ENCODE measurements at places on chromosomes 5 and 9.
A peak's percentile ranks its signal among the peaks of the same experiment; 100 is the strongest.

GRCh38 chr9:111148052-111149017 is 110.1 kb upstream of the LPAR1 start:
- DNase-seq: no peak

DNA sequence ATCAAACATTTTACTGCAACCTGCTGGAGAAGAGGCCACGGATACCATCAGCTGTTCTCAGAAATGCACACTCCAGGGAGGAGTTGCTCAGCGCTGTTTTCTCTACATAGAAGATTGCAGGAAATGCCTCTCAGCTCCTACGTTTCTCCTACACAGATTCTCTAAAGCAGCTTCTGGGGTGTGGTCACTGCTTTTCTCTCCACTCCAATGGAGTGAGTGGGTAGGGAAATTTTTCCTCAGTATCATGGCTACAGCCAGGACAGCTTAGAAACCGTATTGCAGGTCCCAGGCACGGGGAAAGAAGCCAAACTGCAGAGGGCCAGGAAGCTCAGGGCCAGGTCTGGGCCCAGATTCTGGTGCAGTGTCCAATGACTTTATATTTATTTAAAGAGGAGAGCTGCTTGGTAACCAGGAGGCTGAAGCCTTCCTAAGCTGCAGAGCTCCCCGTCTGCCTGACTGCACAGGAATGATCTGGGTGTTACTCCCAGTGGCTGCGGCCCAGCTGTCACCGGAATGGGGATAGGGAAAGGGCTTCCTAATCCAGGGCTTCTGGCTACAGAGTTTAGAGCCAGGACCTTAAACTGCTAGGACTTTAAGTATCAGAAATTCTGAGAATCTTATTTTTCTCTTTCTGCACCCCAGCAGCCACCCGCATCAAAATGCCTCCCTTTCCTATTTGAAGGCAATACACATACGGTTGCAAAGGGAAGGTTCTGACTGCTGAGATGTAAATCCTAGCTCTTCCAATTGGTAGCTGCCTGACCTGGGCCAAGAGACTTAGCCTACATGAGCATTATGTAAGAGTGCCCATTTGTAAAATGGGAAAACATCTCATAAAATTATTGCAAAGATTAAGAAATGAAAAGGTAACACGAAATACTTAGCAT is 1.4 kb upstream of the SPTAN1 start:
- DNase-seq: no peak

DNA sequence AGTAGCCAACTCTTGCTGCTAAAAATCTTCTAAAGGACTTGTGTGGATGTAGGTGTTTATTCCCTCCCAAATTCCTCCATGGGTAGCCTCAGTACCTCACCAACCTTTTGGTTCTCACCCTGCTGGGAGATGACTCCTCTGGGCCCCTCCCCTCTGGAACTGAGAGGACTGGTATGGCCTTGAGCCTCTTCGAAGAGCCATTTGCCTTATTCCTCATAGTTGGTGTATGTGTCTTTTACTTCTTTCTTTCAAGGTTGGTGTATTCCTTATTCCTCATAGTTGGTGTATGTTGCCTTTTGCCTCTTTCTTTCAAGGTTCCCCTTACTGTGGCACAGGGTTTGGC is 48.3 kb downstream of the GNAQ start:
- DNase-seq: no peak

- no peak for DNase-seq
Observed at GRCh38 chr5:157471709-157472108, 11.7 kb downstream of the NIPAL4 start.

DNA sequence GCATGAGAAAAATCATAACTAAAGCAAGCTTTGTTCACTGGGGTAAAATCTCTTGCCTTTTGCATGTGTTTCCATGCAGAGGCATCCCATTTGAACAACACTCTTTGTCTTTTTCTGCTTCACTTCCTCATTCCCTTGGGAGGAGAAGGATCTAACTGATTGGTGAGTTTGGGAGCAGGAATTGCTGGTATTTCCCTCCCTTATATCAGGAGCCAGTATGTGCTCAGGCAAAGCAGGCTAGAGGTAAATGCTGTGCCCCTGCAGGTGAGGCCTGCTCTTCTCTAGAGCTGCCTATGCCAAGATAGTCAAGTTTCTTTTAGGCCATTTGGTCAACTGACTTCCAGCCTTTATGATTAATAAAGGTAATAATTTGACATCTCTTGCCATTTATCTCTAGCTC is 179.9 kb downstream of the COX7C start:
- DNase-seq: no peak

- no peak for DNase-seq
Observed at GRCh38 chr5:88929385-88929784, 46.4 kb upstream of the MEF2C start.

GRCh38 chr5:67617051-67617450 is 420.5 kb upstream of the CD180 start:
- DNase-seq: peak; percentile 3

- no peak for DNase-seq
Observed at GRCh38 chr5:62731022-62731421, 152.4 kb downstream of the LRRC70 start.

DNA sequence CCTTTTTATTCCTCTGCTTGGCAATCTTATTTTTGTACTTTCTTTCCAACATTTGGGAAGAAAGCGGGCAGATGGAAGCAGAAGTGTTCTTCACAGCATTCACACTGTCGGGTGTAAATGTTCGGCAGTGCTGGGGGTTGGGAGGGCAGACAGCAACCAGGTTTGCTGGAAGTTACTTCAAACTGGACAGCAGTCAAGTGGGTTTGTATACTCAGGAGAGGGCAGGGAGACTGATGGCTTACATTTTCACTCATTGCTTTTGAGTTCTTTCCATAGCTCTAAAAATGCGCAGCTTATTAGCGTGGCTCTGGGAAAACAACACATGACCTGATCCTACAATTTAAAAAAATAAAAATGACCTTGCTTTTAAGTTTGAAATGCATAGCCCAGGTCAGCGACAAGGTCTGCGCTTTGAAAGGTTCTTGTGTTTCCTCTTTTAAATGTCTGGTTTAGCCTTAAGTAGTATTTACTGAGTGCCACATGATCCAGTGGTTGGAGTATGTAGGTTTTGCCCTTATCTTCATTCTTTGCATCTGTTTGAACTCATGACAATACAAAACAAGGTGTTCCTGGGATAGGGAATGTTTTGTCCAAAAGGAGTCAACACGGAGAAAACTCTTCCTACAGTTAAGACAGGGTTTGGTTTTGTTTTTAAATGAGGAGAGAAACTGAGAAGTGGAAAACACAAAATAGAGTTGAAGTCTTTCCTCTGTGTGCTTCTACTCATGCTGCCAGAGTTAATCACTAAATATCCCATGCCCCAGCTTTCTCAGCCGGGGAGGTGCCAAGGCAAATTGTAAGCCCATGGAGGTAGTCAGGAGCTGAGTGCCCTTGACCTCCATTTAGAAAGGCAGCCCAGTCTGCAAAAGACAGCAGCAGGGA is 132.7 kb upstream of the DMRT1 start:
- no peak for DNase-seq

- DNase-seq: no peak
Observed at GRCh38 chr5:39331861-39332381, 32.4 kb downstream of the C9 start.

DNA sequence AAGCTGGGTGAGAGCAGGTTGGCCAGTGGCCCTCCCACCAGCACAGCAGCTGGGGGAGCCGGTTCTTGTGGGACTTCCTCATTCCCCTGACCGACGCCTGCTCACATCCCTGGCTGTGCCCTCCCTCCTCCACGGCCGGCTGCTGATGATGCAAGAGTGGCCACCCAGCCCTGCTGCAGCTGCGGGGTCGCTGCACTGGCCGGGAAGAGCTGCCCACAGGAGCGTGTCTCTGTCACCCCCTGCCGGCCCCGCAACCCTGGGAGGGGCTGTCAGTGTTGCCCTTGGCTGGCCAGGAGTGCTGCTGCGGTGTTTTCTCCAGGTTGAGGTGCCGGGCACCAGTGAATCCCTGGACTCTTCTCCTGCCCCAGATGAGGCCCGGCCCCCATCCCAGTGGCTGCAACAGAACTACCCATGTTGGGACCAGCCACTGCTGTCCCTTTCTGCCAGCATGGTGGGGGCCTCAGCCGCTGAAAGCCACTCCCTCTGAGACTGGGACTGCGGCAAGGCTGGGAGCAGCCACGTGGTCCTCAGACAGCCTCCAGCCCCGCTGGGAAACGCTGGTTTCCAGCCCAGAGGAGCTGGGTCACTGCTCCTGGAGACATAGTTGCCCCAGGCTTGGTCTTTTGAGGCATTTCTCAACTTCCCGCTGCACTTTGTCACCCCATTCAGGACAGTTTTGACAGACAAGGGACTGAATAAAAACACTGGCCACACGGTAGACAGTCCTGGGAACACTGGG is 739 bp downstream of the CARD9 start:
- no peak for DNase-seq

- DNase-seq: no peak
Observed at GRCh38 chr9:127926906-127927200, 3.7 kb downstream of the PIP5KL1 start.

DNA sequence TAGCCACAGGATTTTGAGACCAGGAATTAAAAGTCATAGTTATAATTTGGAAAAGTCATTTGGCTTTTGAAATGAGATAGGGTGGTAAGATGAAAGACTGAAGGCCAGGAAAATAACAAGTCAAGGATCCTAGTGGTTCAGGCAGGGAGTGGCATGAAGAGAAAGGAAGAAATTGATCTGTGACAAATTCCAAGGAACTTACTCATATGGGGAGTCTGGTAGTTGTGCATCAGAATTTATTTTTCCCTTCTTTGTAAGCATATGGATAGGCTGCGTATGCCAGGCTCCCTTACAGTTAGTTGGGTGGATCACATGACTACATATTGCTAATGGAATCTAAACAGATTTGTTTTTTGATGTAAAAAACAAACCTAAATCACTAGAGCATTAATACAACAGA is 21.0 kb downstream of the ISL1 start:
- no peak for DNase-seq

- no peak for DNase-seq
Observed at GRCh38 chr5:43332401-43332800, 19.2 kb upstream of the HMGCS1 start.

GRCh38 chr5:74530326-74531050 is 110.0 kb downstream of the ENC1 start:
- no peak for DNase-seq

- no peak for DNase-seq
Observed at GRCh38 chr9:108687006-108687987, 168.5 kb downstream of the ACTL7B start.

GRCh38 chr9:112011051-112011620 is 114.5 kb downstream of the UGCG start:
- no peak for DNase-seq

GRCh38 chr9:104746798-104747197 is 685 bp upstream of the NIPSNAP3A start:
- no peak for DNase-seq

GRCh38 chr9:98367371-98367900 is 112.0 kb upstream of the TBC1D2 start:
- DNase-seq: no peak

DNA sequence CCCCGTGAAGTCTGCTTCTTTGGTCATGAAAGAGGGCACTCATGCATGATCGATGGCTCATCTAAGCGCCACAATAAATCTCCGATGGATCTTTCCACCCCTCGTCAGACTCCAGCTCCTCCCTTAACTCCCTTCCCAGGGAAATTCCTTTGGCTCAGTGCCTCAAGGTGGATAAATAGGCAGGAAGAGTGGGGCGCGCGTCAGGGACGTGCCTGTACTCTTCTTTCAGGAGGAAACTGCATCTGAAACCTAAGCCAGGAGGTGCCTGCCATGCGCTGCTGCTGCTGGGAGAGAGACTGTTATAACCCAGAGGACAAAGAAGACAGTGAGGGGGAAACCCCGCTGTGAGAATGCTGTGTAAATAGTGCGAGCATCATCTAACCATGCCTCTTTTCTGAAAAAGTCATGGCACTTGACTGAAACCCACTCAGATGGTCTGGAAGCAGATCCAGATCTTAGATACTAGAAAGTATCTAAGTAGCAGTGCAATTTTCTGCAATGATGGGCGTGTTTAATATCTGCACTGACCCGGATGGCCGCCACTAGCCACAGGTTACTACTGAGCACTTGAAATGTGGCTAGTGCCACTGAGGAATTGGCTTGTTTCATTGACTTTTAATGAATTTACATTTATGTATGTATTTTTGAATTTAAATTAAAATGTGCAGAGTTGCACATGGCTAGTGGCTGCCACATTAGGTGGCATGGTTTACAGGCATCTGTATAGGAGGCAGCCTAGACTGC is 120.3 kb upstream of the BASP1 start:
- peak; percentile 59 for DNase-seq

GRCh38 chr9:10003047-10003446 is 609.8 kb downstream of the PTPRD start:
- no peak for DNase-seq

DNA sequence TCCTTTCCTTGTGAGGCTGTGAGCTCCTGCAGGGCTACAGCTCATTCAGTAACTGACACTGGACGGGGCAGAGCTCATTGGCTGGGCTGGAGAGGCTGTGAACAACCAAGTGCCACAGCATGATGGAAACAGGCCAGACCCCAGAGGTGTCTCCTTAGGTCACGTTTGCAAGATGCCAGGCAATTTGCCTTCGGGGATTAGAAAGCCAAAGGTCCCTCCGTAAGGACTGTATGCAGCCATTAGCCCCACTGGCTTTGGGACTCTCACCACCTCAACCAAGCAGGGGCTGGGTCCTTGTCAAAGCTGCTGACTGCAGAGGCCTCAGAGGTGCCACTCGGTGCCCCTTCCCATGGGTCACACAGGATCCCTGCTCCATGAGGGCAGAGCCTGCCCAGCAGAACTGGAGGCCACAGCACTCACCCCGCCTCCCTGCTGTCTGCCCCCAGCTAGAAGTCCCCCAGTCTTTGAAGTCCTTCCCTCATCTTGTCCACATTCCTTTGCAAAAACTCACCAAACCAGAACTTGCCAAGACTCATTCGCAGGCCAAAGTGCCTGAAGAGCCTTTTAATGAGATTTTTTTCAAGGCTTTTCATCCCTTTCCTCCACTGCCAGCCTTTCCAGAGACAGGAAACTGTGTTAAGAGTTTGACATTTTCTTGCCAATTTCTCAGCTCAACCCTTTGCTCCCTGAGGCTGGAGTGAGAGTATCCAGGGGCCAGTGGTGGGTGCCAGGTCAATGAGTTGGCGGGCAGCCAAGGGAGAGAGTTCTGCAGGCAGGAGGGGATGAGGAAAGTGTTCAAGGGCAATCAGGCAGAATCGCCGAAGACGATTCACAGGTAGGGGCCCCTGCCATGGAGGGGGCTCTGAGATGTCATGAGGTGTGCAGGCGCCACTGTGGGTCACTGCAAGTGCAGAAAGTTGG is 39.7 kb upstream of the SLC25A51 start:
- no peak for DNase-seq

DNA sequence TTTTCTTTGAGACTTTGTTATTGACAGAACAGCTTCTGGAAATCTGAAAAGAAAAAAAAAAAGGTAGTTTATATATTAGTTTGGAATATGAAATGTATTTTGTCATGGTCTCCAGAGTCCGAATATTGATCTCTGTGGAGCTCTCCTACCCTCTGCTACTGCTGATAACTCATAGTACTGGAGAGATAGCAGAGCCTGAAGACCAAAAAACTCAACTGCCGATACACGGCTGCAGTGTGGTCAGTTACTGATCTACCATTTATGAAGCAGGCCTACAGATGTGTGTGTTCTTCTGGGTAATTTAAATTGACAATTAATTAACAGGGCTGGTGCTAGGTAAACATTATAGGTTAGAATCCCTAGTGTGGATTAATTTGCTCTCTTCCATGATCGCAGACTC is 3.8 kb upstream of the FAM120A start:
- no peak for DNase-seq

All from NCI-H2081 (cell line).